ENCODE measurements at places on chromosomes 2 and 18.

DNA sequence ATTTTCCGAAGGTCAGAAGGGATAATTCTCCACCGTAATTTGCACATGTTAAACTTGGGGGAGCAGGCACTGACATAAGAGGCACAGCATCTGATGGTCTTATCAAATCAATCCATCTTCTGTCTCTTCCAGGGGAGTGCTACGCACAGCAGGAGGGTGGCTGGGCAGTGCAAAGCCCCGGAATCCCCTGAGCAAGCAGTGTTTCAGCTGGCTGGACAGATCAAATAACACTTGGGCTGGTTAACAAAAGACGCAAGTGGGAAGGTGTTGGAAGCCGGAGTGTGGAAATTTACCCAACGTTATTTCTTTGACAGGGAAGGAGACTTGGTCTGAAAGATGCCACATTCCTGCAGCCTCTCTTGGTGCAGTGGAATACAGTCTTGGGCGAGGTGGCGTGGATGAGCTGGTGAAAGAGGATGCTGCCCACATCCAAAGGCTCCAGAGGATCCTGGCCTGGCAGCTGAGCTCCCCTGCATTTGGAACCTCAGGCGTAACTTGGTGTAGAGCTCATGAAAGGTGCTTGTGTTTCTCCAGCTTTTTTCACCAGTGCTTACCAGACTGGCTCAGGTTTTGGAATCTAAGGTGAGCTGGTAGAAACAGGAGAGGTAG lies 103.0 kb downstream of the MAPK4 start:
- no peak for DNase-seq

- no peak for DNase-seq
Measured at GRCh38 chr2:45532181-45532580, 78.9 kb downstream of the SRBD1 start.

GRCh38 chr2:133312038-133312729 lies 256.1 kb downstream of the NCKAP5 start:
- DNase-seq, result no peak

GRCh38 chr18:77068321-77069312 lies 64.0 kb downstream of the MBP start:
- DNase-seq, result no peak

DNA sequence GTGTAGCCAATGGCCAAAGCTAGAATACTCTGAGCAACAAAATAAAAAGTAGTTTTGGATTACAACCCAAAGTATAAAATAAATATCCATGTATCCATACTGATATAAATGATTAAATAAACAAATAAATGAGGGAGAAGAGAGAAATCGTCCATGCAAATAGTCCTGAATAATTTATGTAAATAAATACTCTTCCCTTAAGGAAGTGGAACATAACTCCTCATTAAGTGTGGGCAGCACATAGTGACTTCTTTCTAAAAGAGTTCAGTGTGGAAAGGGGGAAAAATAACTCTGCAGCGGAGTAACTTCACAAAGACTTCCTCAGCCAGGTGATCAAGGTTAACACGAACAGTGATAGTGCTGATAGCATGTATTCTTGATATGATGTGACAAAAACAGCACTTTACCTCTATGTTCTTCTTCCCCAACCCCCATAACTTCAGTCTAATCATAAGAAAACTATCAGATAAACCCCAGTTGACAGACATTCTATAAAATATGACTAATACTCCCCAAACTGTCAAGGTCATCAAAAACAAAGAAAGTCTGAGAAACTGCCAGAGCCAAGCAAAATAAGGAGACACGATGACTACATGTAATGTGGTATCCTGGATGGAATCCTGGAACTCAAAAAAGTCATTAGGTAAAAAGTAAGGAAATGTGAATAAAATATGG lies 30.7 kb downstream of the METTL8 start:
- no peak for DNase-seq

- no peak for DNase-seq
Measured at GRCh38 chr2:235283246-235283645, 210.6 kb upstream of the AGAP1 start.

- DNase-seq, result no peak
Measured at GRCh38 chr18:7886436-7886835, 319.3 kb downstream of the PTPRM start.

DNA sequence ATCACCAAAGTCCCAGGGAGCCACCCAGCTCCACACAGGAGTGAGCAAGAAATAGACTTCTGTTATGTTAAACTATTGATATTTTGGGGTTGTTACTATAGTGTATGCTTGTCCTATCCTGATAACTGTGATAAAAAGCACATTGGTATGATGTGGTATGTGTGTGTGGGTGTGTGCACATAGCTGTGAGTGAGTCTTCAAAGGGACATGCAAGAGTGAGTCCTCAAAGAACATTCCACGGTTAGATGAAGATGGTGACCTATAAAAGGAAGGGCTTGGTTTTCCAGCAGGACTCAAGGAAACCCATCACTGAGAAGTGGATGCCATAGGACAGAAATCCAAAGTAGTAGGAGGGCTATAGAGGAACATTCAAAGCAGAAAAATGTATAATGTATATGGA lies 342.9 kb downstream of the TSN start:
- DNase-seq, result no peak

- no peak for DNase-seq
Measured at GRCh38 chr2:234571620-234572407, 74.9 kb upstream of the ARL4C start.

DNA sequence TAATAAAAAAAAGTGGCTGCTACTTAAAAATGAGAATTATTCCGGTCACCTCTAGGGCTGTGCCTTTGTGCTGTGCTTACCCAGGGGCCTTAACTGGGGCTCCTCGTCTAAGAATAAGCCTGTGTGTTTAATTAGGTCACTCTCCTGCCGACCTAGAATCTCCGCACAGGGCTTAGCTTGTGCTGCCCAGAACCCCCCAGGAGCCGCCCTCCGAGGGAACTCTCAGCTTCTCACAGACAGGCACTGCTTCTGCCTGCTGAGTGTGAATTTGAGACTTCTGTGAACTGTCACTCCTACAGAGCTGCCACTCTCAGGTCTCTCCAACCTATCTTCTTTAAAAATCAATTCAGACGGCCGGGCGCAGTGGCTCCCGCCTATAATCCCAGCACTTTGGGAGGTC lies 11.9 kb upstream of the NT5DC4 start:
- no peak for DNase-seq

- DNase-seq, result no peak
Measured at GRCh38 chr2:217316743-217317142, 456.9 kb upstream of the TNP1 start.

DNA sequence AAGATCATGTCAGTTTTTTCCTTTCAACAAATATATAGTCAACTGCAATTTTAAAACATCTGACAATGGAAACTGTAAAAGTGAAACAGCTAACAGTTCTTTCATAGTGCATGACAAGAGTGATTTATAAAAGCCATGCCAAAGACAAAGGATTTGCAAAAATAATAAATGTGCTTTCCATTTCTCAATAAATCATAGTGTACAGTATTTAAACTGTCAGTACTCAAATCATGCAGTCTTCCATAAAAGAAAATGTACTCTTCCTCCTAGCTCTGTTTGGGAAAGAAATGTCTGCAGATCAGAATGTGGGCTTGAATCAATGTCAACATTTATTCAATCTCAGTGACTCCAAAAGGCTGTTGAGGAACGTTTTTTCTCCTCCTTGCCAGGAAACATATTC lies 131.7 kb upstream of the PDE1A start:
- DNase-seq, result no peak

DNA sequence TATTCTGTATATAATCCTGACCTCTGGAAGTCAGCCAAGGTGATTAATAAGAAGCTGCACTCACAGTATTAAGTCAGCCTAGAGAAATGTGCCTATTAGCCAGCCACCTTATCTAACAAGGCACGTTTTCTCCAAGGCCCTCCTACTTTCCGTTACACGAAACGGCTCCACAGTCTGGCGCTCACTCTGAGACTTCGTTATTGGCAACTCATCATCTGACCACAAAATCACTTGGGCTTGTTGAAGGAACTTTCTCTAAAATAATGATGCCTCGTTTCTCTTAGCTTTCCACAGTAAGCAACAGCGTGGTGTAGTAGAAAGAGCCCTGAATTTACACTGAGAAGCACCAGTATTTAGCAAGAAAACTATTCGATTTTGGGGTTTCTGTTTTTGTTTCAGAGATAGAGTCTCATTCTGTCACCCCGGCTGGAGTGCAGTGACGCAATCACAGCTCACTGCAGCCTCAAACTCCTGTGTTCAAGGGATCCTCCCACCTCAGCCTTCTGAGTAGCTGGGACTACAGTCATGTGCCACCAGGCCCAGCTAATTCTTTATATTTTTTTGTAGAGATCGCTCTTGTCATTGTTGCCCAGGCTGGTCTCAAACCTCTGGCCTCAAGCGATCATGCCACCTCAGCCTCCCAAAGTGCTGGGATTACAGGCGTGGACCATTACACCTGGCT lies 53.6 kb upstream of the SLC14A1 start:
- DNase-seq, result no peak

- no peak for DNase-seq
Measured at GRCh38 chr2:130185896-130186295, 3.8 kb downstream of the MZT2B start.

DNA sequence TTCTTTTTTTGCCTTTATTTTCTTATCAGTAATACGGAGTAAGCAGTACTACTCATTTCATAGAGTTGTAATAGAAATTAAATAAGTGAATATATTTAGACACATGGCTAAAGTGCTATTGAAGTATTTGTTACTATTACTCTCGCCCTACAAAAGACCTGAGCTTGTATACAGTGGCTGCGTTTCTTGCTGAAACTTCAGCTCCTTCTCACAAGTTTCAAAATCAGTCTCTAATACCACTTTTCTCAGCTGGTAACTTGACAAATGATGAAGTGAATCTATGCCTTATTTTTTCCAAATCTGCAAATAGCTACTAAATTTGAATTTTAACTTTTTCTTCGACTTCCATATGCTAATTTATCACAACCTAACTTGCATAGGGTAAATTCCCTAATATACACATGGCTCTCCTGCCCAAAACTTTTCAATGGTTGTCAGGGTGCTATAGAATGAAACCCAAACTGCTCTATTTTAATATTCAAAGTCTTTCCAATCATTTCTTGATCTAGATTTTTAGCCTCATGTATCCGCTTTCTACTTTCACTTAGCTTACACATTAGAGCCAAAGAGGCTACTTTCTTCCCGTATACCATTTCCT lies 347.8 kb upstream of the GULP1 start:
- no peak for DNase-seq

GRCh38 chr2:162477011-162477410 lies 133.1 kb downstream of the GCA start:
- no peak for DNase-seq

DNA sequence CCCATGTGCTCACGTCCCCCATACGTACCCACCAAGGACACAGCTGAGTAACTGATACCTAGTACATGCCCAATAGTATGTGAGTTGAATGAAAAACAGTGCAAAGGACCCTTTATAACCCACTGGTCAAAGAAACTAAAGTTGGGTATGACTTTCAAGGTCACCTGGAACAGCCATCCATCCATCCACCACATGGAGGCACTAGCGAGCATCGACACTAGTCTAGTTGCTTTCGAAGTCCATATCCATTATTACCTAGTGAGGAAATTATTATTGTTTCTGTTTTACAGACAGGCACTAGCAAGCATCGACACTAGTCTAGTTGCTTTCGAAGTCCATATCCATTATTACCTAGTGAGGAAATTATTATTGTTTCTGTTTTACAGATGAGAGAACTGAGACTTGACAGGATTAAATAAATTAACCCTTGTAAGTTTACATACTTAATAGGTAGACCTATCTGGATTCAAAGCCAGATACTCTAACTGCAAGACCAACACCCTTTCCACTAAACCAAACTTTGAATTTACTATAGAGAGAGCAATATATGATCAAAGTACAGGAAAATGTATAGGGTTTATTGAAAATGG lies 233.7 kb downstream of the METTL4 start:
- no peak for DNase-seq

DNA sequence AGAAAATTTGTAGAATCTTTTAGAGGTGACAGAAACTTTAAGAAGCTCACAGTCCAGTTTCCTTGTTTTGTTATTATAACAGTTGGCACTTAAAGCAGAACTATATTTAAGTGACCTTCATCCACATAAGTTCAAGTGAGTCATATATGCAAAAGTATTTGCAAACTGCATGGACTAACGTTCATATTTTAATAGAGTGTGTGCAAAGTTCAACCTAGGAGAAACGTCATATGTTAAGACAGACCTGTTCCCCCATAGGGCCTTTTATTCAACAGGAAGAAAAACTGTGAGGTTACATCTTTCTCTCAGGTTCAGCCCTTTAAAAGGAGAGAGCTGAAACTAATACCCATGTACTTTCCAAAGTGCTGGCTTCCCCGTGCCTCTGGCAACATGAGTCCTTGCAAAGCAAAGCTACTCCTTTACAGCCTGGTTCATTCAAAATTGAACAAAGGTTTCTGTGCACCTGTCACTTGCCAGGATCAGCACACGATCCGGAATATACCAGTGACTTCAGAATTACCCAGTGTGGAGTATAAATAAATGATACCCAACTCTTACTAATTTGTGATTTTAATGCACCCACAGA lies 280.0 kb upstream of the RAB12 start:
- no peak for DNase-seq

- DNase-seq, result no peak
Measured at GRCh38 chr18:77009675-77010074, 122.9 kb downstream of the MBP start.

DNA sequence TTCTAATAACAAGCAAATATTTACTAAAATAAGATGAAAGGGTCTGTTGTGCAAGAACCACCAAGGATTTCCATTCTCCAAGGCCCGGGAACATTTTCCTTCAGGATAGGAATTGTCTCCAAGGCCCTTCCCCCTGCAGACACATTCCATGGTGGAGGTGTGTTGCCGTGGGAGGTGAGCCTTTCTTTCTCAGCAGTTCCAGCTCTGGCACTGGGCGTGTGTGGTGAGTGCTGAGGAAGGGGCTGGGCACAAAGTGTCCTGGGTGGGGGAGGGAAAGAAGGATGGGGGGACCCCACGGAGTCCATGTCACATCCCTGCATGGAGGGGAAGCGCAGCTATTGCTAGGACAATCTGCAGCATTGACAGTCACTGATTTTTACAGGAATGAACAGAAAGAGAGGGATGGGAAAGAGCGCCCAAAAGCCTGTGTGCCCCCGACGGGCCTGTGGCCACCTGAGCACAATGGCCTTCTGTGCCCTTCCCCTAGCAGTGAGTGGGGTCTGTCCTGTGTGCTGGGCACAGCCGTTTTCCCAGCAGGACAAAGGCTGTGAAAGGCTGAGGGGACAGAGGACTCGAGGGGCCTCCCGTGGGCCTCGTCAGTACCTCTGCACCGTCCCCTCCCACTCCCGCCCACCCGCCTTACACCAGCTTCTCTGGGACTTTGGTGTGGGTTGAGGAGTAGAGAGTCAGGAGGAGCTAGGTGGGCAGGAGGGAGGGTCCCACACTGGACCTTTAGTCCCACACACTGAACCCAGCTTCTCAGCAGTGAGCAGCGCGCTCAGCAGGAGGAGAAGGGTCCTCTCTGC lies 79.8 kb downstream of the PTGR3 start:
- DNase-seq, result no peak

DNA sequence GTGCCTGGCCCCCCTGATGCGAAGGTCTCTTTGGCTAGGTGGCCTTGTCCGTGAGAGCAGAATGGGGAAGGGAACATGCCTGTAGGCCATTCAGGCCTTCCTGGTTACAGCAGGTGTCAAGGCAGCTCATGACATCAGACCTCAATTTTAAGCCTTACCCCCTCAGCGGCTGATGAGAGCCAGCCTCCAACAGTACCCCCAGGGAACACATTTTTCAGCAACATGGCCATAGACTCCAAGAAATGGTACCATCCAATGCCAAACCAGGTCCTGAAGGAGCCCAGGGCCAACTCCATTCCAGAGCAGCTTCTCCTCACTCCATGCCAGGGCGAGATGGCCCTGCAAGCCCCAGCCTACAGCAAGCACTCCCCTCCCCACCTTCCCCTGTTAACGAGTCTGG lies 199.2 kb downstream of the SMAD2 start:
- no peak for DNase-seq
